ENCODE measurements at places on chromosomes 3 and 15.

GRCh38 chr3:53519065-53519709, 24.8 kb downstream of the CACNA1D start:
- no peak for DNase-seq

DNA sequence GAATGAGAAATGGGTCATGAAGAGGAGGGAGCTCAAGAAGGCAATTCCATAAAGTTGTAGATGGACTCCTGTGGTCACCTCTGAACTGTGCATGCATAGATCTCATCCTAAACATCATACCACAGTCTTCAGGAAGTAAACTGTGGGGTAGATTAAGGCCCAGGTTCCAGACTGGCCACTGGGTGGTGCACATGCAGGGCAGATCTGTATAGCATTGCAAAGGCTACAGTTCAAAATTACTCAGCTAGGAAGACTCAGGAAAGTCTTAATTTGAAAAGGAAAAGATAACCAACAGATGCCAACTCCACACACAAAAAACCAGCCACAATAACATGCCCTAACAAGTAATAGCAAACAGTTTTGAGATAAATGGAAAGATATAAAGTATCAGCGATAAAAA, 20.3 kb downstream of the KY start:
- no peak for DNase-seq

- DNase-seq, result no peak
These were observed 213.7 kb upstream of the PLSCR5 start for GRCh38 chr3:146818866-146819265.

DNA sequence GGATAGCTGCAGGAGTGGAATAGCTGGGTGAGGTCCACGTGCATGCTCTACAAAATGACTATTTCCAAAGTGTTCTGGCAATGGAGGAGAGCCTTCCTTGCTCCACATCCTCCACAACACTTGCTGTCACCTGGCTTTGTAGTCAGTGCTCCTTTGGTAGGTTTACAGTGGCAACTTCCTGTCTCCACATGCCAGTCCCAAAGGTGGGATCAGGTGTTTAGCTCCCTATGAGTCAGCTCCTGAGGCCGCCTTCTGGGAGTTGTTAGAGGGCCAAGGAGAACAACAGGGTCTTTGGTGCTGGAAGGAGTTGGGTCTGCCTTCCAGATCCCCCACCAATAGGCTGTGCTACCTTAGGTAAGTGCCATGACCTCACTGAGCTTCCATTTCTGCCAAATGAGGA, 15.3 kb upstream of the LIMD1 start:
- DNase-seq, result no peak

GRCh38 chr15:70171256-70171886, 73.7 kb upstream of the TLE3 start:
- DNase-seq, result no peak

- no peak for DNase-seq
These were observed 60.8 kb downstream of the UACA start for GRCh38 chr15:70702584-70702983.

Data from AG04450 (cell line).